ENCODE measurements at places on chromosomes 11 and 22. TPM values are rescaled to one million over a fixed set of nuclear protein-coding genes. Genes with fewer than 3 reads are reported as not detected.

DNA sequence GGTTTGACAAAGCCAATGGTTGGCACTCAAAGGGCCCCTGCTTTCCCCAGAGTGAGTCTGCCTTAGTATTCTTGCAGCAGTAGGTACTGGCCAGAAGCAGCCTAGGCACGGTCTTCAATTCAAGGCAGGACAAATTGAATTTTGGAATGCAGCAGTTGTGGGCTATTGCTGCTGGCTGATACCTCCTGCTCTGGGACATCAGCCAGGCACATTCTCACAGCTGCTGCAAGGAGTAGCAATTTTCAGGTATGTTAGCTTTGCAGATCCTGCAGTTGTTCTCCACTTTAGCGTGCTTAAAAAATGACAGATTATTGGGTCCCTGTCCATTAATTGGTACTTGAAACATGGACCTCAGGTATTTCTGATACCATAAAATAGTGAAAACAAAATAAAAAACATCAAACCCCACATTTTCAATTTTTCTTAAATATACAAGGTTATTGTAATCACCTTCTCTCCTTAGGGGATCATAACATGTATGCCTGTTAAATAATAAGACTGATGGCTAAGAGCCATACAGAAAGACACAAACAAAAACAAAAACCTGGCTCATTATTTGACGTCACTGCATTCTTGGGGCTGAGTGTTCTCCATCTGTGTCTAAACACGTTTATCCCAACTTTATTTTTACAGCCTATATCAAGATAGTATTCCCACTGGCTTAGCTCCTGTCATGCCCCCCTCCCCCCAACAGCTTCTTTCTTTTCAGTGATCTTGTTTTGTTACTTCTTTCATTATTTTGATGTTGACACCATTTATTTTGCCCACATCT, 85.1 kb upstream of the CARD18 start:
- no peak for DNase-seq

The GPR152 gene
- not detected for total RNA-seq

The LGALS12 gene
- not detected for total RNA-seq

GRCh38 chr11:67082071-67082791, 25.6 kb downstream of the RHOD start:
- DNase-seq = no peak

DNA sequence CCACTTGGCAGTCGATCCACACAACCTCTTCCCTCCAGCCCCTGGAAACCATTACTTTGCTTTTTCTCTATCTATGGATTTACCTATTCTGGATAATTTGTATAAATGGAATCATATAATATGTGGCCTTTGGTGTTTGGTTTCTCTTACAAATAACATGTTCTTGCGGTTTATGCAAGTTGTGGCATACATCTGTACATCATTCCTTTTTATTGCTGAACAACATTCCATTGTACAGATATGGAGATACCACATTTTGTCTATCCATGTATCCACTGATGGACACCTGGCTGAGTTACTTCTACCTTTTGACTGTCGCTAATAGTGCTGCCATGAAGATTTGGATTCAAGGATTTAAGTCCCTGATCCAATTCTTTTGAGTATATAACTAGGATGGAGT, 25.1 kb downstream of the SMCO4 start:
- no peak for DNase-seq

The LRRC56 gene
- total RNA-seq = 1.7 TPM

DNA sequence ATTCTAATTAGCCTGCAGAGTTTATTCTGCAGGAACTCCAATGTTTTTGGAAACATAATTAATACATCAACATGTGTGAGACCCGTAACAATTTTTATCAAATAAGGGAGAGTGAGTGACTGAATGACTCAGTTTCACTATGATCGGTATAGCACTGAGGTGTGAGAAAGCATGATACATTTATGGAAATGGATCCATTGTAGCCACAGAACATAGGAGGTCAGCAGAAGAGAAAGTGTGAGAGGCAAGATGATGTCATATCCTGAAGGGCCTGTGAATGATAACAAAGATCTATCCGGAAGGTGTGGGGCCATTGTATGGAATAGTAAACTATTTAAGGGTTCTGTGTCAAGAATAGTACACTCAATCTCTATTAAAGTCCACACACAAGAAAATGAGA, 1406.1 kb upstream of the TENM4 start:
- no peak for DNase-seq

DNA sequence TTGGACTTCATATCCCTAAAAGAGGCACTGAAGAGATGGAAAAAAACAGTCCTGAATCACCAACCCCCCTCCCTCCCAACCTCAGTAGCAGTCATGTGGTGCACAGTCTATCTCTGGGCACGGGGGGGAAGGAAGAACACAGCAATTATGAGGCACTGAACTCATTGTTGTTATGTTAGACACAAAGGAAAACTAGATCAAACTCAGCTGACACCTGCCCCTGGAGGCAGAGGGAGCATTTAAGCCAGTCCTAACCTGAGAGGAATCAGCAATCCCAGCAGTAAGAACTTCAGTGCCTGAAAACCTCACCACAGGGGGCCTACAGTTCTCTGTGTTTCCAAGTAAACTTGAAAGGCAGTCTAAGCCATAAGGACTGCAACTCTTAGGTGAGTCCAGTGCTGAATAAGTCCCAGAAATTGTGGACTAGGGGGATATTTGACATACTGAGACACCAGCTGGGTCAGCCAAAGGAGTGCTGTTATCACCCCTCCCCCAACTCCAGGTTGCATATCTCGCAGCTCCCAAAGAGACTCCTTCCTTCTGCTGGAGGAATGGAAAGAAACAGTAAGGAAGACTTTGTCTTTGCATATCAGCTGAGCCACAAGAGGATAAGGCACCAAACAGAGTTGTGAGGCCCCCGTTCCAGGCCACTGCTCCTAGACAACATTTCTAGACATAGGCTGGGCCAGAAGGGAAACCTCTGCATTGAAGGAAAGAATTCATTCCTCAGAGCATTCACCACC, 72.5 kb downstream of the GLYATL1 start:
- DNase-seq = no peak

Measured in activated naive CD4-positive, alpha-beta T cell treated with anti-CD3 and anti-CD28 coated beads, Interleukin-2, amount 50 U/mL, for 72 hours (primary cell).